ENCODE measurements at places on chromosomes 5 and 9. TPM values are rescaled to one million over a fixed set of nuclear protein-coding genes. Genes with fewer than 3 reads are reported as not detected.

FOXD4L6 gene
- not detected for total RNA-seq

PCDHB3 gene
- total RNA-seq = 0.97 TPM

SMIM33 gene
- not detected for total RNA-seq

SPAAR gene
- total RNA-seq = 0.26 TPM

DRD1 gene
- not detected for total RNA-seq
